Aorta (tissue), 5 donors: ENCODE measurements at places on chromosomes 2 and 18.

DNA sequence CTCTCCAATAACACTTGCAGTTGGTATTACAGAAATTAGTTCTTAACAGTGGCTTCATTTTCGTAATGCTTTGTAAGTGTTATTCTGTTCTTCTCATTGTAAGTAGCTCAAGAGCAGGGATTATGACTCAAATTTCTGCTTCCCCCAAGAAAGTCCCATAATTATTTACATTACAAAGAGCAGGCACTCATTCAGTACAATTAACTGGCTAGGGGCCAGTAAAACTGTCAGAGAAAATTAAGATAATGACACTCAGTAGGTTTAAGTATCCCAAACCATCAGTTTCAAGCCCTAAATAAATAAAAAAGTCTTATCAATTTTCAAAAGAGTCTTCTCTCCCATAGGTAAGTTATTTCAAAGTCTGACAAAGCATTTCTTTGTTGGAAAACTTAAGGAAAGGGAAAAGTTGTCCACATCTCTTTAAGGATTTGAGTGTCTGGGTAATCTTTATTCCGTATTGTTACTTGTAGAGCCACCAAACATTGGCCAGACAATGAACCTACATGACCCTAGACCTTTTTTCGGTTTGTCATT, 137.1 kb downstream of the ARHGAP28 start:
- no peak for DNase-seq

GRCh38 chr2:37878536-37878935, 46.6 kb upstream of the RMDN2 start:
- DNase-seq = no peak

GRCh38 chr2:150228936-150229335, 258.5 kb downstream of the RND3 start:
- no peak for DNase-seq

- DNase-seq = no peak
These were observed 8.5 kb upstream of the ATP8B1 start for GRCh38 chr18:57811477-57812125.
